ENCODE measurements at places on chromosomes 11 and 22.

- no peak for DNase-seq
- H3K27me3 ChIP-seq: no peaks in the 10 kb centered on the region
- no peak overlapping the region for H3K4me3 ChIP-seq
- no peak overlapping the region for H3K27ac ChIP-seq
- H3K36me3 ChIP-seq: peaks cover 10% of the 10 kb centered on the region
- H3K4me1 ChIP-seq: peaks cover 35% of the 10 kb centered on the region
Measured at GRCh38 chr11:63882555-63883242, 34.3 kb downstream of the RCOR2 start.

GRCh38 chr22:19876941-19877625 lies 22.4 kb upstream of the GNB1L start:
- H3K4me1 ChIP-seq: peaks cover 3% of the 10 kb centered on the region
- H3K36me3 ChIP-seq: no peaks in the 10 kb centered on the region
- DNase-seq: no peak
- no peak overlapping the region for H3K27ac ChIP-seq

DNA sequence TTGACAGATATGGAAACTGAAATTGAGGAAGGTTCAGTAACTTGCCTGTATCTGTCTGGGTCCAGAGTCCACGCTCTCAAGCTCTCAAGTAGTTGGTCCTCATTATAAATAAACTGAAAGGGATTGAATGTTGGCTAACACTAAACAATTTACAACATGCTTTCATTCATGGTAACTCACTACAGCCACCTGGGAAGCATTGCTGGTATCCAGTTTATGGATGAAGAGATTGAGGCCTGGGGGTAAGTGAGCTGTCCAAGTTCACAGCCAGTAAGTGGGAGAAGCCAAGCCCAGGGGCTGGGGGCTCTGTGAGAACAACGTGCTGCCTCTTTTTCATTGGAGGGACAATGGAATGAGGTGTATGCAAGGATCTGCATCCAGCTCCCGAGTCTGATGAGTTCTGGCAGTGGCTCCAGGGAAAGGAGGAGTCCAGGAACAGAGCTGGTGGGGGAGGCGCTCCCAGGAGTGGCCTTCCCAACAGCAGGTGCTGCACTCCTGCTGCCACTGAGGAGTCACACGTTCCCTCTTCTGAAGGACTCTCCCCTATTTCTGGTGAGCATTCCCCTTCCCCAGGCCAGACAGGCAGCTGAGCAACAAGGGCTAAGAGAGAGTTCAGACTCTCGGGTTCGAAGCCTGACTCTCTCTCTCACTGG lies 175.8 kb downstream of the CSNK2A3 start:
- no peak for DNase-seq
- no peaks in the 10 kb centered on the region for H3K4me1 ChIP-seq
- no peaks in the 10 kb centered on the region for H3K36me3 ChIP-seq
- no peak overlapping the region for H3K27ac ChIP-seq
- H3K4me3 ChIP-seq: no peak overlapping the region

DNA sequence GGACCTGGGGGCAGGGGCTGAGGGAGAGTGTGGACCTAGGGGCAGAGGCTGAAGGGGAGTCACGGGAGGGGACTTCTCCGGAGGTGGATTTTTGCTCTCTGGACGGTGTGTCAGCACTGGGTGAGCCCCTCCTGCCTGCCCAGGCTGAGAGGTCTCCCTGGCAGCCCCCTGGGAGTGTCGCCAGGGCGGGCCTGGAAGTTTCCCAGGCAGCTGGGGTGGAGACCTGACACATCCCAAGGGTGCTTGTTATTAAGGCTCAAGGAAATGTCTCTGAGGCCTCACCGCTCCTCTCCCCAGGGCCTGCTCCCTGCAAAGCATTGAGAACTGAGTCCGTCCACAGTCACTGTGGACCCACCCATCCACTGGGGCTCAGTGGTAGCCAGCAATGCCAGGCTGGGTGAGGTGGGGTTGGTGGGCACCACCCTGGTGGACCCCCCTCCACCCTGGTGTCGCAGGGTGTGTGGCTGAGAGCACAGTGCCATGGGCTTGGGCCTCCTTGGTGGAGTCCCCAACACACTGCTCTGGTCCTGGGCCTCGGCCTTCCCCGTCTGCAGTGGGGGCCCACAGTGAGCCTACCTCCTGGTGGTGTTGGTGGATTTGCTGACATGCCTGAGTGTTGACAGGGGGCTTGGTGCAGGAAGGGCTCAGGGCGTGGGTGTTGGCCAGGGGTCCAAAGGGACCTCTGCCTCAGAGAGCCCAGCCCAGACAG lies 2.5 kb downstream of the CD81 start:
- peak overlapping the region; percentile 42 for H3K27ac ChIP-seq
- no peak for DNase-seq
- peaks cover 6% of the 10 kb centered on the region for H3K36me3 ChIP-seq
- H3K4me3 ChIP-seq: peak overlapping the region; percentile 33
- peaks cover 20% of the 10 kb centered on the region for H3K4me1 ChIP-seq

GRCh38 chr22:43315687-43316217 lies 27.4 kb downstream of the SCUBE1 start:
- H3K36me3 ChIP-seq: no peaks in the 10 kb centered on the region
- H3K4me1 ChIP-seq: no peaks in the 10 kb centered on the region
- no peak overlapping the region for H3K27ac ChIP-seq
- no peak for DNase-seq

- DNase-seq: peak; percentile 53
- peaks cover 34% of the 10 kb centered on the region for H3K4me1 ChIP-seq
- H3K27ac ChIP-seq: no peak overlapping the region
- H3K36me3 ChIP-seq: peaks cover 72% of the 10 kb centered on the region
- H3K4me3 ChIP-seq: no peak overlapping the region
Measured at GRCh38 chr22:46803031-46803880, 40.8 kb downstream of the TBC1D22A start.

DNA sequence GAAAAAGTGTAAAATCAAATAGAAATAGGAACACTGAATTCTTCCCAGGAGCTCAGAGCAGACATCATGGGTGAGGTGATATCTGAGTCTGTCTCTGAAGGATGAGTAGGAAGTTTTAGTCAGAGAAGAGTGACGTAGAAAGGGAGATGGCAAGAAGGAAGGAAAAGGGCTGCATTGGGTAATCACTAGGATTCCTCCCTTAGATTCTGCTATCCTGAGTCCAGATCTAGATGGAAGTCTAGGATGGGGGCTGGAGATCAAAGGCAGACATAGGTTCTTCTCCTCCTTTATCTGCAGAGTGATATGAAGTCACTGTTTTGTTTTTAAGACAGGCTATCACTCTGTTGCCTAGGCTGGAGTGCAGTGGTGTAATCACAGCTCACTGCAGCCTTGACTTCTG lies 30.4 kb downstream of the POU2F3 start:
- no peaks in the 10 kb centered on the region for H3K4me1 ChIP-seq
- no peak overlapping the region for H3K27ac ChIP-seq
- no peaks in the 10 kb centered on the region for H3K36me3 ChIP-seq
- no peak for DNase-seq

DNA sequence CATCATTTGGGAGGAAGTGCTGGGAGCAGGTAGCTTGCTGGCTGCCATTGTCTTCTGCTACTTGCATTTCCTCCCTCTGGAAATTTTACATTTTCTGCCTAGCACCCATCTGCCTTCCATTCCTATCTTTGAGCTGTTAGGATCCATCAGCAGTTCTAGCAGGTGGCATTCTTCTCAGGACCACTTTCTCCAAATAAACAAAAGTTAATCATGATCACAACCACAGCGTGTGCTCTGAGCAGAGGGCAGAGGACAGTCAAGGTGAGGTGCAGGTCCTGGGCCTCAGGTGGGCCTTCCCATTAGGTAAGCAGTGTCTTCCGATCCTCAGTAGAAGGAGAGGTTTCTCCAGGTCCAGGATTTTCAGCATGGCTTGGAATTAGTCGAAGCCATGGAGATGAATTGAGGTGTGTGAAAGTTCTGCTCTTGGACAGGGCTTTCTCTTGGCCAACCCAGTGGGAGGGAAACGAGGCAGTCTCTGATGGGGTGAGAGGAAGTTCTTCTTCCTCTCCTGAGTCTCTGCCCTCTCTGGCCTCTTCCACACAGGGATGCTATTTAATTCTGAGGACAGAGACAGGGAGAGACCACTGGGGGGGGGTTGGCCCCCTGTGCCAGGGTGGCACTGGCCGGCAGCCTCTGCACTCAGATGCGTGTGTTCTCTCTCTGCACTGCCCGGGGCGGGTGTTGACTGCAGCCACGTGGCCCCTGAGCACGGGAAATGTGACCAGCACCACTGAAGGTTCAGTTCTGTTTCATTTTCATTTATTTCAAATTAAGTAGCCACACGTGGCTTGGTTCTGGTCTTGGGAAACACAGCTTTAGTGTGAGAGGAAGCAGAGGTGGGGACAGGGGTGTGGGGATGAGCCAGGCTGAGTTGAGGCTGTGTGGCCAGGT lies 170.8 kb downstream of the TBC1D22A start:
- H3K27me3 ChIP-seq: no peaks in the 10 kb centered on the region
- no peak for DNase-seq
- peaks cover 15% of the 10 kb centered on the region for H3K4me1 ChIP-seq
- no peak overlapping the region for H3K4me3 ChIP-seq
- H3K36me3 ChIP-seq: peaks cover 13% of the 10 kb centered on the region

DNA sequence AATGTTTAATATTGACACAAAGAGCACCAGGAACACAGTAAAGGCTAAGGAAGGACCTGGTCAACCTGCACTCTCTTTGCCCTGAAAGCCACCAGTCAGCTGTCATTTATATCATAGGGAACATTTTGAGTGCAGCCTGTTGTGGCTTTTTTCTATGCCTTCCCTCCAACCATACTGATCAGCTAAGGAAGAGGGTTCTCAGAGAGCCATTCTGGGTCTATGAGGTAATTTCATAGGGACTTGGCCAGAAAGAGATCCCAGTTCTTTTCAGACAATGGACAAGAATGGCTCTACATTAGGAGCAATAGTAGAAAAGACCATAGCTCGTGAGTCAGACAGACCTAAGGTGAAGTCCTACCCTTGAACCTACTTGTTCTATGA lies 132.8 kb downstream of the CCDC34 start:
- no peaks in the 10 kb centered on the region for H3K4me1 ChIP-seq
- no peak overlapping the region for H3K4me3 ChIP-seq
- no peaks in the 10 kb centered on the region for H3K27me3 ChIP-seq
- DNase-seq: no peak

GRCh38 chr11:640021-640706 lies 3.1 kb downstream of the DRD4 start:
- H3K36me3 ChIP-seq: peaks cover 2% of the 10 kb centered on the region
- no peak for DNase-seq
- H3K27ac ChIP-seq: no peak overlapping the region
- H3K27me3 ChIP-seq: peaks cover 26% of the 10 kb centered on the region
- peaks cover 3% of the 10 kb centered on the region for H3K4me1 ChIP-seq

DNA sequence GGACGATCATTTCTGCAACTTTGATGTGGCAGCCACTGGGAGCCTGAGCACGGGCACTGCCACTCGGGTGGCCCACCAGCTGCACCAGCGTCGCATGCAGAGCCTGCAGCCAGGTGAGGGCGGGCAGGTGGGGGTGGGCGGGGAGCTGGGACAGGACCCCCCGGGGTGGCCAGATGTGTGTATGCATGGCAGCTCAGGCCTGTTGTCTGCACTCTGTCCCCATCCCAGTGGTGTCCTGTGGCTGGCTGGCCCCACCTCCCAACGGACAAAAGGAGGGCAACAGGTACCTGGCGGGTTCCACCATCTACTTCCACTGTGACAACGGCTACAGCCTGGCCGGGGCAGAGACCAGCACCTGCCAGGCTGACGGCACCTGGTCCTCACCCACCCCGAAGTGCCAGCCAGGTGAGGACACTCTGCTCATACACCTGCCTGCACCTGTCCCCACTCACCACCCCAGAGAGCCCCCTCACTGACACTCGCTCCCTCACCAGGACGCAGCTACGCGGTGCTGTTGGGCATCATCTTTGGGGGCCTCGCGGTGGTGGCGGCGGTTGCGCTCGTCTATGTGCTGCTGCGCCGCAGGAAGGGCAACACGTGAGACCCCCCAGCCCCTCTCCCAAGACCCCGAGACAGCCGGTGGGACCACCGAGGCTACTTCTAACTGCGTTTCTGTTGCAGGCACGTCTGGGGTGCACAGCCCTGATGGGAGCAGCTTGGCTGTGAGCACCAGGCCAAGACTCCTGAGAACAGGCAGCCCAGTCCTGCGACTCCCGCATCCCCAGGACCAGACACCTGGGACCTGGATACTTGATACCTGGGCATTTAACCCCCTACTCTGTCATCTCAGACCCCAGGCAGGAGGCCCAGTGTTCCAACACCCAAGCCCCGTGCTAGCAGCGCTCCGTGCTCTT lies 6.7 kb downstream of the SUSD2 start:
- no peak for DNase-seq
- H3K27me3 ChIP-seq: no peaks in the 10 kb centered on the region
- H3K4me1 ChIP-seq: peaks cover 5% of the 10 kb centered on the region
- no peak overlapping the region for H3K27ac ChIP-seq
- H3K4me3 ChIP-seq: no peak overlapping the region
- H3K36me3 ChIP-seq: no peaks in the 10 kb centered on the region

- H3K4me1 ChIP-seq: peaks cover 21% of the 10 kb centered on the region
- H3K27ac ChIP-seq: no peak overlapping the region
- no peaks in the 10 kb centered on the region for H3K36me3 ChIP-seq
- peaks cover 27% of the 10 kb centered on the region for H3K27me3 ChIP-seq
- H3K4me3 ChIP-seq: no peak overlapping the region
Measured at GRCh38 chr11:10728154-10728553, 22.9 kb upstream of the CTR9 start.
